ENCODE measurements at places on chromosomes 4 and X.

DNA sequence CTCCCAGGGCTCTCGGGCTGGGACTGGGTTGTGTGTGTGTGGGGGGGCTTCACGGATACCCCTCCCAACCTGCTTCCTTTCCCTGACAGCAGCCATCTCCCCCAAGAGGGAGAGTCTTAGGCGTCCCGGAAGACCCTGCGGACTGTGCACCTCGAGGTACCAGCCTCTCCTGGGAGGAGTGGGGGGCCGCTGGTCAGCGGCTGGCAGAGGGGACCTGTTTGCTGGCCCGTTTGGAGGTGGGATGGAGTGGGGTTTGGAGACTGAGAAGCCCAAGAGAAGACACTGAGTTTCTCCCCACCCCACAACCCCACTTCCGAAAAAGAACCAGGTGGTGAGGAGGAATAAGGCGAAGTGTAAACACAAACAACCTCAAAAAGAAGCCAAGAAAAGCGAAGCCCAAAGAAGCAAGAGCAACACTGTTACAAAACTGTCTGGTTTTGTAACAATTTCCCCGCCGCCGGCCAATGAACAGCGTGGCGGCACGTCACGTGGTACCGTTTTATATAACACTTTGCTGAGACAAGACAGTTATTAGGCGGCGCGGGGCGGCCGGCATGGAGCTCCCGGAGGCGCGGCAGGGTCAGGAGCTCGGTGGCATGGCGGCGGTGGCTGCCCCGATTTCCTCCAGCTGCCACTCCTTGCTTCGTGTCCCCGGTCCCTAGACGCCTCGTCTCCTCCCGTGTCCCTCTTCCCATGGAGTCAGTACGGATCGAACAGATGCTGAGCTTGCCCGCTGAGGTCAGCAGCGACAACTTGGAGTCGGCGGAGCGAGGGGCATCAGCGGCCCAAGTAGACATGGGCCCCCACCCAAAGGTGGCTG is at the start of gene LONRF3:
Gene LONRF3 (plus strand): TSS at position 531 of the 820 bp plus-strand sequence. CDS start 163 bp downstream, at position 694.
- DNase-seq: no peak

- no peak for DNase-seq
Measured at GRCh38 chrX:36357855-36358254, 438.3 kb downstream of the CFAP47 start.

- no peak for DNase-seq
Measured at GRCh38 chrX:13101441-13102139, 57.2 kb upstream of the FAM9C start.

DNA sequence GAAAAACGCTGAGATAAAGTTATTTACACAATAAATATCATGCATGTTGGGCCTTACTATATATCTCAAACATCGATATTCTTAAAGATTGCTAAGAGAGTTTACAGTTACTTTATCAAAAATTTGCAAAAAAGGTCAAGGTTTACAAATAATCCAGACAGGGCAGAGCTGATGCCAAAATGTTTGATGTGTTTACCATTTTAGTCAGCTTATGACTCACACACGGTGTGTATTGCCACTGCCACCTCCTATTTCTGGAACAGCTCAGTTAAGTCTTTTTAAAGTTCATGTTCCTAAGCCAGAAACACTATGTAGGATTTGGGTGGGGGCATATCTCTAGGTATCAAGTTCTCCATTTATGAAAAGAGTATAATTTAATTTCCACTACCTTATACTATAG is 580.6 kb downstream of the INPP4B start:
- no peak for DNase-seq

- no peak for DNase-seq
Measured at GRCh38 chrX:113421432-113421831, 580.8 kb upstream of the AMOT start.

DNA sequence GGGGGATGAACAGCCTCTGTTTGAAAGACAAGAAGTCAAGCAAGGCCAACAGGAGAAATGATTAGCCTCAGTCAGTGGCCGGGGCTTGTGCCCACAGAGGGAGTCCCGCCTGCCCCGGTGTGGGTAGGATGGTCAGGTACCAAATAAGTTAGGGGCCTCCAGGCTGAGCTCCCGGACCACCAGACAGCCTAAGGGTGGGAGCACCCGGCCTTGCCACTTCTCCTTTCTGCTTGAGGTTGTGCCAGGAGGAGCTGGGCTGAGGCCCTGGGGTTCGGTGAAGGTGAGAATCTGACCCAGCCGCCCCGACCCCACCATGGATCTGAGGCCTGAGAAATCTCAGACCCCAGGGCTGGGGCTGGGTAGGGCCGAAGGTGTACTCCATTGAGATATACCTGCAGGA is 48.8 kb downstream of the EFNB1 start:
- no peak for DNase-seq

DNA sequence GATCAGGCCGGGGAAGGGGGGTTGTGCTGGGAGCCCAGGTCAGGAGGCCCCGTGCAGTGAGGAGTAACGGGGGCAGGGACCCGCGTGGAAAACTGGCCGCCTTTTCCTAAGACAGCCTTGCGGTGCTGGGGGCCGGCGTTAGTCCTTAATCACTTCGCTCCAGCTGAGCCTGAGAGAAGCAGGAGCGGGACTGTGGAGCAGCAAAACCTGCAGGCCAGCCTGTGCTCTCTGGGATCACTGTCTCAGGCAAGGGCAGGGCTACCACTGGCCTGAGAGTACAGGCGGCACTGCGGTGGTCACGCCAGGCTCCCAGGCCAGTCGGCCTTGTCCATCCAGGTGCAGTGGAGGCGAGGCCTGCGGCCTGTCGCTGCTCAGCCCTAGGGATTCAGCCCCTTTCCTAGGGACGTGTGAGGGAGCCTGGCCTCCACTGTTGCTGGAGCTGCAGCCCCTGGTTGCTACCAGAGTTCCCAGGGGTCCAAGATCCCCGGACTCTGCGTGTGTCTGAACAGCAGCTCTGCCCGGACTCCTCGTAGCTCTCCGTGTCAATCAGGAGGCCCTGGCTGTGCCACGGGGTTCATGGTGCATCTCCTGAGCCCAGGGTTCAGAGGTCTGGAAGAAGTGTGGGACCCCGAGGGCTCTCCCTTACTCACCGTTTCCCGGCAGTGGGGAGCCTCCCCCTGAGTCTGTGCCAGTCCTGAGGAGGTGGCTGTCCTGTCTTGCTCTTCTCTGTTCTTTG is 2141.7 kb upstream of the TENM3 start:
- DNase-seq: no peak

GRCh38 chr4:173526724-173527102 is 3.3 kb downstream of the HAND2 start:
- no peak for DNase-seq

- DNase-seq: no peak
Measured at GRCh38 chr4:183552274-183553146, 47.7 kb downstream of the ING2 start.

GRCh38 chr4:10030972-10031667 is 9.8 kb upstream of the SLC2A9 start:
- DNase-seq: no peak

DNA sequence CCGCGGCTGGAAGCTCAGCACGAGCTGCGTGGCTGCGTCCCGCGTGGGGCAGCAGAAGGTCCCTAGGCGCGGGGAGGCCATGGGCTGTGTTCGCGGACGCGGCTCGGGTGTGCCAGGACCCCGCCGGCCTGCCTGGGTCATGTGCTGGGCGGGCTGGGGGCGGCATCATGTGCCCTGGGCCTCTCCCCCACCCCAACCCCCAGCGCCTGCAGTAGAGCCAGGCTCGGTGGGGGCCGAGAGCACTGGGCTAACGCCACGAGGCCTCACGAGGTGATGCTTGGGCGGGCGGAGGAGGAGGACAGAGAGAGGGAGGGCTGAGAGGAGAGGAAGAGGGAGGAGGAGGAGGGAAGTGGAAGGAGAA is at the start of gene GPR143:
Gene GPR143 (minus strand): TSS at position 111 of the 361 bp plus-strand sequence. CDS start 30 bp downstream, at position 81.
- no peak for DNase-seq

DNA sequence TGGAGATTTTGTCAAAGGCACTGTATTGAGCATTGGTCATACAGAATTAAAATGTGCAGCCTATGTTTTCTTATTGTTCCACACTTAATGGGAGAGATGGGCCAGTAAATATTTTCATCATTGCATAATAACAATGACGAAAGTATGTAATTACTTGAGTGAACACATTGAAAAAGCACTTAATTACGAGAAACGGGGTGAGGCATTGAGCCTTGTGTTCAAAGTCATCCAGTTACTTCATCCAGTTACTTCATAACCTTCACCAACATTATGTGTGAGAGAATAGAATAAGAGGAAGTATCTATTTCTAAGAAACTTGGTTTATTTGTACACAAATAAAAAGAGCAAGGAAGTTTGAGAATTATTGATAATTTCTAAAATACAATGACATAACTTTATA is 1427.0 kb downstream of the ADGRL3 start:
- DNase-seq: no peak

DNA sequence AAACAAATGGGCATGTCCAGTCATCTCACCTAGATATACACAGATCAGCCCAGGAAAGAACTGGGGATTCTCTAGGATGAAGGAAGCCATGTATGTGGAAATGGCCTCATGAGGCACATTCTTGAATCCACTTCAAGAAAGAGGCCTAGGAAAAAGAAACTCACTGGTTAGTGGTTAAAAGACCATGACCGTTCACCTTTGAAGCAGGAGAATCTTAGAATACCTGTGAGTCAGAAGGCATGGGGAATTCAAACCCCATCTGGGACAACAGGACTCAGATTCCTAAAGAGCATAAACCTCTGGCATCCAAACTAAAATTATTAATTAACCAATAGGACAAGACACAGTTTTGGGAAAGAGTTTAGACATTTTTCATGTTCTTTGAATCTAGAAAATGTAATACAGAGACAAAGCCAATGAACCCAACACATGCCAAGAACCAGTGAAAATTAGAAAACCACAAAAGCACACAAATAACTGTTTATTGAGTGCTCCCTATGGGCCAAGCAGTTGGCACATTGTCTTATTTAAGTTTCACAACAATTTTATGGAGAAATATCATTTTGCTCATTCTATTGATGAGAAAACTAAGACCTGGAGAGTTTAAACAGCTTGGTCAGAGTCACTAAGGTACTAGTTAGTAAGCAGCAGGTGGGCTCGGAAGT is 97.5 kb downstream of the NPNT start:
- no peak for DNase-seq

DNA sequence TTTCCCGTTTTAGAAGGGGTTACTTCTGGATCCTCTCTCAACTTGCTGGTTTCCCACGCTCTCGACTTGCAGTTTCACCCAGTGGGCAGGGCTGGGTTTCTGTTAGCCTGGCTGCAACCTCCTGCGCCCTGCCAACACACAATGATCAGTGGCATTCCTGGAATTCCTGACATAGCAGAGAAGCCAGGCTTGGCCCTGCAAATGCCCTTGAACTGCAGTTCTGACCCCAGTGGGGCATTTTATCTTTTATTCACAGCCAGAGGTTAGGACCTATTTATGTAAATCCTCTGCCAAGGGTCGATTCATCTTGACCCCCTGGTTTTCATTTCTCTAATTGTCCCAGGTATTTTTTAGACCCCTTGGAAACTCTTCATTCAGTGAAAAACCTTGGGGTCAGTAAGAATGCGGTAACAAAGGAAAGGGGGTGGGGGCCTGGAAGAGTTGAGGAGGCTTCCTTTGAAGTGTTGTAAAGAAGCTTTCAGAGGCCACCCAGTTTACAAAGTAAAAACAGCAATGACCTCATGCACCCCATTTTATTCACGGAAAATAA is 217.6 kb downstream of the ZNF674 start:
- DNase-seq: no peak

DNA sequence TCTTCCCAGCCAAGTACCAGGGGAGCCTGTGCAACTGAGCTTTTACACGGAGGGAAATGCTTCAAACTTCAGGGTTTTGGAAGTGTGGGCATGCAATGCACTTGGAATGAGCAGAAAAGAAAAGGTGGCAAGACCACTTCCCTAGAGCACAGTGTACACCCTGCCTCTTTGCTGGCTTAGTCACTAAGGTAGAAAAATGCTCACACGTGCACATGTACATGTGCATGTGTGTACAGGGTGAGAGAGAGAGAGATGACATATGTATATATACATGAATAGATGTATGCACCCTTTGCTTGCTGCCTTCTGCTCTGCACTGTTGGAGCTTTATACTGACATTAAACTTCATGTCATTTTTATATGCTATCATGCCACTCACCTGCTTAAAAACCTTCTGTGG is 7.9 kb upstream of the KLF3 start:
- no peak for DNase-seq

DNA sequence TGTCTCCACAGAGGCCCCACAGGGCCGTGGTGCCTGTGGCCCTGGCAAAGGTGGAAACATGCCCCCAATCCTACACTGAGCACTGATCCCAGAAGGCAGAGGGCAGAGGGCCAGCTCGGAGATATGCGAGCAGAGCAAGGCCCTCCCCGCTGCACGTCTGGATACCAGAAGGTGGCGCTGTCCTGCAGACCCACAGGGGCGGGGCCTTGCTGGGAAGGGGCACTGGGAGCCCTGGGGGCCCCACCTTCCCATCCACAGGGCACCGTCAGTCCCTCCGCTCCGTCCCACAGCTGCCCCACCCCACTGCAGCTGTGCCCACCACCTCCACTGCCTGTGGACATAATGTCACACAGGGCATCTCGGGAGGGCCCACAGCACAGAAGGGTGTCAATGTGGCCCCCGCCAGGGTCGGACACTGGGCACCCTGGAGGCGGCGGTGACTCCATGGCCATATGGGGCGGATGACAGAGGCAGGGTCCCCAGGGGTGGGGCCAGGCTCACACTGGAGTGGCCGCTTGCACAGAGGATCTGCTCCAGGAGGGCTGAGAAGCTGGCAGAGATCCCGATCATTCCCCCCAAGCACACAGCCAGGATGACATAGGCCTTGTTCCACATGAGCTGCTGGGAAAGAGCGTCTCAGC is 4.8 kb downstream of the SLC49A3 start:
- DNase-seq: no peak

DNA sequence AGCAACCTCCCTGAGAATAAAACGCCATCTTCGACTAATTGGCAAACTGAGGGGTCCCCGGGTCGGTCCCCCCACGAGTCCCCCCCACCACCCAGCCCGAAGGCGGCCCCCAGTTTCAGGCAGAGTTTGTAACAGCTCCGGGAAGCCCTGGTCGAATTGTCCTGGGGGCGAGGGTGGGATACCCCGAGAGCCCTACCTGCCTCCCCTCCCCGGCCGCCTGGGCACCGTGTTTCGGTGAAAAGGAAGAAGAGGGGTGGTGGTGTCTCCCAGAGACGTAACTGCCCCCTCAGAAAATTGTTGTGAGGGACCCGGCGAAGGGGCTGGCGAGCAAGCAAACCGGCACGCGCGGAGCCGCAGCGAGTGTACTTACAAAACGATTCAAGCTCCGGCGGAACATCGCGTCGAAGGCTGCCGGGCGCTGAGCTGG is 1.2 kb downstream of the ATP11C start:
- no peak for DNase-seq

DNA sequence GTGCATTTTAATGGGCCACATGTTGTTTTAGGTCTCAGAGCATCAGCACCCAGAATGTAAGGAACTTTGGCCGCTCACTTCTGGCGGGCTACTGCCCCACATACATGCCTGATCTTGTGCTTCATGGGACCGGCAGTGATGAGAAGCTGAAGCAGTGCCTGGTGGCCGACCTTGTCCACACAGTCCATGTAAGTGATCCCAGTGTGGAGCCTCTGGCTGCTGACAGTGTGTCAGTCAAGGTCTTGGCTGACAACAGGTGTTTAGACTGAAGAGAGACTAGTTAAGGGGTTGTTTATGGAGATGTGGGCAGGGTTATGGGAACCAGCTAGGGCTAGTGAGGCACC is 101.4 kb downstream of the FNIP2 start:
- DNase-seq: no peak

- no peak for DNase-seq
Measured at GRCh38 chr4:135184715-135185114, 983.1 kb upstream of the PABPC4L start.
